ENCODE measurements at places on chromosomes 2 and 18.

DNA sequence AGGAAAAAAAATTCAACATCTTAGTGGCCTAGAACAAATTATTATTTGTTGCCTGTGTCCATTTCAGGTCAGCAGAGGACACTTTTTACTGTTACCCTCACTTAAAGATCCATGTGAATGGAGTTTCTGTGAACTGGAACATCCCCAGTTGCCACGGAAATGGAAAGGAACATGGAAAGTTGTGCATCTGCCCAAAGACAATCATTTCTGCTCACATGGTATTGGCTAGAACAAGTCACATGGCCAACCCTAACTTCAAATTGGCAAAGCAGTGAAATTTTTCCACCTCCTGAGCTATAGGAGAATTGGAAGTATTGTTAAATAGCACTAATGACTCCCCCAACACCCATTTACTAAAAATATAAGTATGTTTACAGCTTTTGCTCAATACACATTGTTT lies 71.2 kb upstream of the CCBE1 start:
- DNase-seq, result no peak

- DNase-seq, result no peak
Measured at GRCh38 chr2:126627643-126628042, 28.3 kb upstream of the GYPC start.

DNA sequence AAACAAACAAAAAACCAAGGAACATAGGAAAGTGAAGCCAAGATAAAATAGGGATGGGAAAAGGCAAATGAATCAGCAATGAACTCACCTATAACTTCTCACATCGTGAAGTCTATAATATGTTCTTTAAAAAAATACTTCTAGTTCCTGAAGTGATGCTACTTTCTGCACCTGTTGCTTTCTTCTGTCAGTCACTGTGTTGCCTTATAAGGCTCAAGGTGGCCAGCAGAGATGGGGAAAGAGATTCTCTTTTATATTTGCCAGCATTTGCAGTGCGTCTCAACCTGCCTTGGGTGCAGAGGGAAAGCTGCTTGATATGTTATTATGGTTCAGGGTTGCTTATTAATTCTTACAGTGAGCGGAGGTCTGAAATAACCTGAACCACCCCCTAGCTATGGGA lies 14.0 kb downstream of the QPCT start:
- DNase-seq, result no peak

DNA sequence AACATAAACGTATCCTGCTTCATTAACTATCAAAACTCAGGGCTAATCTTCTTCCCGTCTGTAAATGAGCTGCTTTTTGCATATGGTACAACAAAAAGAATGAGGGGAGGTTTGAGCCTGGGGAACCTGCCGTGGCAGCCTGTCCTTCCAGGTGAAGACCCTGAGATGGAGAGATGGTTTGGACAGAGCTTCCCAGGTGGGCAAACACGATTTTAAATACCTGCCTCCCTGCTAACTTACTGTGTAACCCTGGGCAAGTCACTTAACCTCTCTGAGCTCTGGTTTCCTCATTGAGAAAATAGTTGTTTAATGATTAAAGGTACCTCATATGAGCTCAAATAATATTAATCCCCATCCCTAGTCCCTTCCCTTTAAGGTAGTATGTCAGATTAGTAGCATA lies 9.0 kb downstream of the EMX1 start:
- no peak for DNase-seq

DNA sequence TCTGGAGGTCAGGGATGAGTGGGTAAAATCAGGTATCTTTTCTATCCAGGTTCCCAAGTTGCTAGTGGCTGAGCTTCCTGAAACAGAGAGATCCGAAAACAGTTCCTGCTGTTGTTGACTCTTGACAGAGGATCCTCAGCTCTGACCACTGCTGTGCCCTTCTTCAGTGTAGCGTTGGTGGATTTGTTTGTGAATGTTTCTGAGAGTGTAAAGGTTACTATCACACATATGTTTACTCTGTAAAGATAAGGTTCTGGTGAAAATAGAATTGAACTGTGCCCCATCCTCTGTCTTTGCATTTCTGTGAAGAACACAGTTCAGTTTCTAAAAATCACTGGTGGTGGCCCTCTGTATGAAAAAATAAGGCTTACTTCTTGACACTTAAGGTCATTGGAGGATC lies 119.8 kb downstream of the LDLRAD4 start:
- DNase-seq, result no peak

GRCh38 chr2:39512434-39512935 lies 75.4 kb upstream of the MAP4K3 start:
- DNase-seq, result no peak

DNA sequence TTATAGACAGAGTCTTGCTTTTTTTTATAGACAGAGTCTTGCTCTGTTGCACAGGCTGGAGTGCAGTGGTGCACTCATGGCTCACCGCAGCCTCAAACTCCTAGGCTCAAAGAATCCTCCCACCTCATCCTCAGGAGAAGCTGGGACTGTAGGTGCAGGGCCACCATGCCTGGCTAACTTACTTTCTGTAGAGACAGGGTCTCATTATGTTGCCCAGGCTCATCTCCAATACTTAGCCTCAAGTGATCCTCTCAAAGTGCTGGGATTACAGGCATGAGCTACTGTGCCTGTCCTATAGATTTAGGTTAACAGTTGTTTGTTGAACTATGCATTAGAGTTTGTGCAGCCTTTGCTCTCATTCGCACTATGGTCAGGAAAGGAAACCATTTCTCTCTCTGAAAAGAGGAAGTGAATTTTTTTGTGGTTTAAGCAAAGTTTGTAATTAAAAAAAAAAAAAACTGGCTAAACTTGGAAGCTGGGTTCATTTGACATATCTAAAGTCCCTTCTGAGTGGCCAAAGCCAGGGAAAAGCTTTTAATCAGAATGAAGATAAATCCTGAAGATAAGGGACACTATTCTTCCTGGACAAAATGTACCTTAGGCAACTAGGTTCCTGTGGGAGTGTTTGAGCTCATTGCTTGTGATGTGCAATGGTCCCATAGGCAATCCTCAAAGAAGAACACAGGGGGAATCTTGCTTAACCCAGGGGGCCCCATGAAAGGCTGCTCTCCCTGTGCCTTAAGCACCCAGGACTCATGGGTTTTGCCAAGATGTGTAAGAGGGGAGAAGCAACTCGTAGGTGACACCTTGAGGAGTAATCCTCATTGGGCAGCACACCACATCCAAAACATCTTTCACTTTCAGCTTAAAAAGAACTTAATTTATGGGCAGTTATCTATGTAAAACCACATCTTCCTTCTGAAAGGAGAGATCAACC lies 201.7 kb downstream of the MREG start:
- no peak for DNase-seq

- DNase-seq, result no peak
Measured at GRCh38 chr2:42902939-42903709, 110.7 kb upstream of the HAAO start.

- no peak for DNase-seq
Measured at GRCh38 chr2:172196768-172197431, 94.2 kb upstream of the DLX2 start.

All from SJSA1 (cell line).